ENCODE measurements at places on chromosomes 1 and 21.

DNA sequence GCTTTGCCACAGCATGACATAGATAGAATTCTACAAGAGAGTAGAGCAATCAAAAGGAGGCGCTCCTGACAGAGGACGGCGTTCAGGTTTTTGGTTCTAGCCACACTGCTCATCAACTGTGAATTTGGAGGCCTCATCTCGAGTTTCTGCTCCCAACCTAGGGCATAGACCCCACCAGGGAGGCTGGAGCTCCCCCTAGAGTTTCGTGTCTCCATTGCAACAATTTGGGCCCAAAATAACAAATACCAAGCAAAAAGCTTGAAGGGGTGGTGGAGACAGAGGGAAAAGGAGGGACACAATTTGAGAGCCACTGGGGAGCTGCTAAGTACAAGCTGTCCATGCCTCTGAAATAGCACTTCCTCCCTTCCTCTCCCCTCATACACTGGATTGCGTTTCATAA, 297.0 kb downstream of the GPATCH2 start:
- no peak for DNase-seq

DNA sequence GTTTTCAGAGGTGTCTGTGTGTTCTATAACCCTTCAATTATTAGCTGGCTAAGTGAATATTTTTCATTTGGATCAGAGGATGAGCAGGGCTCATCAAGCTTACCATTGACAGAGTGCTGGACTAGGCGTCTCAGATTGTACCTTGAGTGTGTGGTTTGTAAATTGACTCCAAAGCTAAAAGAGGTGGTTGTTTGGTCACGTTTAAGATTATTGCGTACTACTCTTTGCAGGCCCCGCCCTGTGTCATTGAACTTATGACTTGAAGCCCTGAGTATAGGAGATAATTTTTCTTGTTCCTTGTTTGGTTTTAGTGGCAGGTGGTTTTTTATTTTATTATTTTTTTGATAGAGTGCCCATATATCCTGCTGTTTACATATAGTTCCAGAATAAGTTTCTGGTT, 17.7 kb downstream of the MRPS6 start:
- no peak for DNase-seq

DNA sequence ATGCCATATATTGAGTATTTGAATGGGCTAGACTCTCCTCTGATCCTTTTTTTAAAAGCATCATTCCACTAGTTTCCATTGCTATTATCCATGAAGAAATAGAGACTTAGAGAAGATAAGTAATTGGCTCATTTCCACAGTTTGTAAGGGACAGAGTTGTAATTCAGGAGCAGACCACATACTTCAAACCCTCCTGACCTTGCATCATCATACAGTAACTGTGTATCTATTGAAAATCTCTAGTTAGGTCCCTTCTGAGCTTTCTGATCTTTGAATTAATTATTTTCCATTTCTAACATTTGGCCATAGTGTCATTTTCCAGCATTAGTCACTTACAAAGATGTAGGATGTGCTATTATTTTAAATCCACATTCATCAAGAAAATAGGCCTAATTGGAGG, 386.5 kb upstream of the ST6GALNAC5 start:
- no peak for DNase-seq

- no peak for DNase-seq
Measured at GRCh38 chr1:20589331-20590278, 708 bp downstream of the CDA start.

- DNase-seq = no peak
Measured at GRCh38 chr1:81437213-81437612, 363.5 kb upstream of the ADGRL2 start.

DNA sequence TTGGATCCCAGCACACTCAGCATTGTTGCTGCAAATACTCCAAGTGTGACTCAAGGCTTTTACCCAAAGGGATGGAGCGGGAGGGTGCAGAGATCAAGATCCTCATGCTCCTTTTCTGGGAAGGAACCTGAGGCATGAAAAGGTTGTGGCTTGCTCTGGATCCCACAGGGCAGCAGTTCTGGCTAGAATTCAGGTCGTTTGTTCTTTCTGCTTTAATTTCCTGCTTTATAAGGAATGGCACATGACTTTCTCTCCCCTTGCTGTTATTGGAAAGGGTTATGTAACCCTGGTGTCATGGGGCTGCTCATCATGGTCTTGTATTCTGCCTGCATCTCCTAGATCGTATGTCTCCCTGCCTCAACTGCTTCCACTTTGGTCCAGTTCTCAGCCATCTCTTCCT, 101.6 kb downstream of the NOS1AP start:
- no peak for DNase-seq

DNA sequence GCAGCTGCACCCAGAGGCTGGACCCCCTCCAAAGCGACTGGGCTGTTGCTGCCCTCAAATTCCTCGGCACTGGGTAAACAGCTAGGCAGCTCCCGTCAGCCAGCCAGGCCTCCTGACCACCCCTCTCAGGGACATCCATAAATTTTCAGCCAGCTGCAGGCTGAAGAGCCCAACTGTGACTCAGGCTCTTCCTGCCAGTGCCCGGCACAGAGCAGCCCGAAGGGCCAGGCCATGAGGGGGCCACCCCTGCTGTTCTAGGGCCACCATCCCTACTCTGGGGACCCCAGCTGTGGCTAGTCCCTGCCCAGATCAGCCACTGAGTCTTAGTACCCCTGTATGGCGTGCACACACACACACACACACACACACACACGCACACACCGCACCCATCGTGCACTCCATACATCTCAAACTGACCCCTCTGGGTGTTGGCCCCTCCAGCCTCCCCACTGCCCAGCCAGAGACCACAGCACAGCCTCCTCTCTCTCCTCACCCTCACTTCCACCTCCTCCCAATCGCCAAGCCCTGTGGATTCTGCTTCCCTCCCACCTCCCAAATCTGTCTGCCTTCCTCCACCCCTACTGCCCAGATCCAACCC, 6.2 kb upstream of the LAPTM5 start:
- DNase-seq = no peak

DNA sequence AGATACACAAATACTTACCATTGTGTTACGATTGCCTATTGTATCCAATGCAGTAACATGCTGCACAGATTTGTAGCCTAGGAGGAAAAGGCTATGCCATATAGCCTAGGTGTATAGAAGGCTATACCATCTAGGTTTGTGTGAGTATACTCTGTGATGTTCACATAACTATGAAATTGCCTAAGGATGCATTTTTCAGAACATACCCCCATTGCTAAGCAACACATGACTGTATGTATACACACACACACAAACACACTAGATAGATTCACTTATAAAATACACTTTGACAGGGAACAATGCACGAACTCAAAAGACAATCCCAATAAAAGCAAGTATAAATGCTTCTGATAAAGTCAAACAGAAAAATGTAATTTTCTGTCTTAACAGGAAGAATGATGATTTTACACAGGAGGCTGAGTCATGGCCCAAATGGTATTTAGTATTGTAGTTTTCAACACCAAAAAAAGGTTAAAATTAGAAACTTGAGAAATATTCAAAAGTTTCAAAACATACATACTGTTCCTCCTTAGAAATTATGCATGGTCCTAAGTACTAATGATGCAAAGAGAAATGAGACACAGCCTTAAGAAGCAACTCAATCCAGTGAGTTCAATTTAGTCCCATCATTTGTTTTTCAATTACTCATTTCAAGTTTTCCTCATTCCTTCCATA, 12.2 kb downstream of the FH start:
- DNase-seq = no peak

DNA sequence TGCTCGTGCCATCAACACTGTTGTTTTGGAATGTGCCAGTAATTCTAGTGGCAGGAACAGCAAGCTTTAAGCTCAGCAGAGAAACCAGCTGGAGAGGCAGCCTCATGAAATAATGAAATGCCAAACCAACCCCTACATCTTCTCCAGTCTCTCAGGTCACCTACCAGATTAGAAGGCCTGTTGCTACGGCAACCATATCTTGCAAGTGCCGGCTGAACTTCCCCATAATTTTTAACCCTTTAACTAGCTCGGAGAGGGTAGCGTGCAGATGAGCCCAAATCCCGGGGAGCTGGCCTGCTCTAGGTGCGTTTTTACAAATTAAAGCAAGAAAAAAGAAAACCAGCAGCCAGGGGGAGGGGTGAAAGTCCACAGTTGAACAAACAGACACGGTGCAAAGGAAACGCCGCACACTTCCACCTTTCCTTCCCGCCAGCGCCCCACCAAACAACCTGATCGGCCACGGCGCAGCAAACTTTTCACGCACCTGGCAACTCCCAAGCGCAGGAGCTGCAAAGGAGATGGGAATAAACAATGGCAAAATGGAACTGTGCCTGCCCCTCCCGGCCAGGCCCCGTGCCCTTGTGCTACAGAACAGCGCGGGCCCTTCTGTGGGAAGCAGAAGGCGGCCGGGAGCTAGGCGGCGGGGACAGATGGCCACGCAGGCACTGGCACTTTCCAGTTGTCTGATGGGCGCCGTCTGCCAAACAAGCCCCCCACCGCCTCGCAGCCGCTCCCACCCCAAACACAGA, 50.1 kb downstream of the SSBP3 start:
- no peak for DNase-seq

- DNase-seq = no peak
Measured at GRCh38 chr1:157806431-157807149, 13.3 kb downstream of the FCRL1 start.

DNA sequence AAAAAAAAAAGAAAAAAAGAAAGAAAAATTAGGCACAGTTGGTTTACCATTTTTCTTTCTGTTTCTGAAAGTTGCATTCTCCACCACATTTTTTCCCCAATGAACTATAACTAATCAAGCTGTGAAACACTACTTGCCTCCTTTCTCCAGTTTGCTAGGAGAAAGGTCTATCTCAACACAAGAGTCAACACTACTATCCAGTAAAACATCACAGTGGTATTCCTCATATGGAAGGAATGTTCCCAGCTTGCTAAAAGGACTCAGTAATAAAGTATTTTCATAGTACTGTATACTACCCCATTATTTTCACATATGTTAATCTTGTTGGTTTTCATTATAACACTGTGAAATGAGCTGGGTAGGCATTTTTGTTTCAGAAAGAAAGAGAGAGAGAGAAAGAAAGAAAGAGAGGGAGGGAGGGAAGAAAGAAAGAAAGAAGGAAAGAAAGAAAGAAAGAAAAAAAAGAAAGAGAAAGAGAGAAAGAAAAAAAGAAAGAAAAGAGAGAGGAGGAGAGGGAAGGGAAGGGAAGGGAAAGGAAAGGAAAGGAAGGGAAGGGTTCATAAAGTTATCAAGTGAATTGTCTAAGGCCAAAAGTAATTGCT, 7.9 kb downstream of the PTGER3 start:
- DNase-seq = no peak

GRCh38 chr1:67404212-67404620, 26.0 kb downstream of the SERBP1 start:
- DNase-seq = no peak

GRCh38 chr1:1778663-1779319, 521 bp upstream of the NADK start:
- no peak for DNase-seq

DNA sequence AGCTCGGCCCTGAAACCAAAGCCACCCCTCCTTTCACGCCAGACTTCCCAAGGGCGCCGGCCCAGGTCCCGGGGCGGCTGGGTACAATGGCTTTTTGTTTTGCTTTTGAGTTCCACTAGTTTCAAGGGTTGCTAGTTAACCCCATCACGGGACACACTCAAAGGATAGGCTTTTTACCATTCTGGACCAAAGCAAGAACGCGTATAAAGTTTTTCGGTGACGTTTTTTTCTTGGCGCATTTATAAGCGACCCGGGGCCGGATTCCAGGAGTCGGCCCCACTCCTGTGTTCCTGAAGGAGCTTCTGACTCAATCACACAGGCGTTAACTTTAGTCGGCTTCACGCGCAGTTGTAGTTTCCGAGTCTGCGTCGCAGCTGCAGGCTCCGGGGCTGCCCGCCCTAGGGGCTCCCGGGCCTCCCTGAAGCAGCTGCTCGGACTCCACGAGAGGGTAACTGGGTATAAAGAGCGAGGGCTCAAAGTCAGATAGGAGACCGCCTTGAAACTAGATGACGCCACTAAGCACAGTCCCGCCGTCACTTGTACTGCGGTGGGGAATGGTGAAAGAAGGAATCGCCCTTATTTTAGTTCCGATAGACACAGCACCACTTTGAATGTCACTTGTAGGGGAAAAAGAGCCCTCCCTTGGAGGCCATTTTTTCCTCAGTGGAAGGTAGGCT, 707 bp upstream of the KLHL21 start:
- DNase-seq = no peak

GRCh38 chr1:90989990-90990389, 31.8 kb downstream of the ZNF644 start:
- no peak for DNase-seq

GRCh38 chr1:230515451-230516145, 89.5 kb upstream of the PGBD5 start:
- DNase-seq = no peak

- DNase-seq = no peak
Measured at GRCh38 chr1:11752359-11753088, 9.5 kb upstream of the C1orf167 start.

DNA sequence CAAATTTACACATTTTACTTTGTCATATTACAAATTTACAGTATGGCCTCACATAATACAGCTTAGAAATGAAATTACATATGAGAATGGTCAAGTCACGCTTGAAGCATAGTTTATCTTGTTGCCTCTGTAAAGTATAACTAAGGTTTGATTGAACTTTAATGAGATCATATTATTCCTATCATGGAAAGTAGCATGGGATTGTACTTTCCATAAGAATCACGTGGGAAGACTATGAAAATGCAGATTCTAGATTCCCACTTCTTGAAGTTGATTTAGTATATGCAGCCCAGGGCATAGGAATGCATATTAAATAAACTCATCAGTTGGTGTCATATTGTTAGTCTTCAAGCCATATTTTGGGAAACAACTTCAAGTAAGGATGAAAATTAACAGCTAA, 342.8 kb downstream of the NCAM2 start:
- DNase-seq = no peak

GRCh38 chr1:64936956-64937355, 29.4 kb downstream of the JAK1 start:
- no peak for DNase-seq

- DNase-seq = no peak
Measured at GRCh38 chr1:10188133-10188650, 22.2 kb upstream of the KIF1B start.

DNA sequence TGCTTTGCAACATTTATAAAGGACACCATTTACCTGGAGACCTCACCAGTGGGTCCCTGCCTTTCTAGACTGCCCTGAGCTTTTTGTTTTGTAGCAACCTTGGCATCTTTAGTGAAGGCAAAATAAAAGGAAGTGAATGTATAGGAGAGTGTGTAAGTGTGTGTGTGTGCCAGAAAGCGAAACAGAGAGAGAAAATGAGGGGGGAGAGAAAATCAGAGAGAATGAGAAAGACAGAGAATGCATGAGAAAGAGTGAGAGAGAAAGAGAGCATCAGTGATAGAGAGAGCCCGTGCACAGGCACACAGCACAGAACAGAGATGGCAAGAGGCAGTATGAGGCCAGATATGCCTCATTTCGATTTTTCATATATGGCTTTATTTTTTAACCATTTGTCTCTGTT, 57.5 kb downstream of the HSD3B1 start:
- DNase-seq = no peak
